Glutamatergic neuron (in vitro differentiated cells): ENCODE measurements at places on chromosomes 3 and 15. TPM values are rescaled to one million over a fixed set of nuclear protein-coding genes. Genes with fewer than 3 reads are reported as not detected.

DNA sequence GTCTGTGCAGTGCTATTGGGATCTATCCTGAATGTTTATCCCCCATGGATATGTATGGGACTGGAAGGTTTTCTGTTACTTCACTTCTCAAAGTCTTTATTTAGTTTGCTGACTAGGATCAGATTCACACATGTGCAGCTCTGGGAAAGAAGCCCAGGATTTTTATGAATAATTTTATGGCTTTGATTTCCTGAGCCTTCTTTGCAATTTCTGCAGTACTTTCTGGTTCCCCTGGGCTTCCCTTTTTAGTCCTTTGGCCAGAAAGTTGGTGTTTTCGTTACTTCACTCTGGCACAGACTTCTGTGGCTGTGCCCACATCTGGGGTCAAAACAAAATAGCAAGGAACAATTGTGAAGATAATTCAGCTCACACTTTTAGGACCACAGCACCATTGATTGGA is 721.0 kb downstream of the OTOL1 start:
- no peaks in the 10 kb centered on the region for H3K36me3 ChIP-seq
- no peaks in the 10 kb centered on the region for H3K4me1 ChIP-seq
- H3K4me3 ChIP-seq: no peak overlapping the region

DNA sequence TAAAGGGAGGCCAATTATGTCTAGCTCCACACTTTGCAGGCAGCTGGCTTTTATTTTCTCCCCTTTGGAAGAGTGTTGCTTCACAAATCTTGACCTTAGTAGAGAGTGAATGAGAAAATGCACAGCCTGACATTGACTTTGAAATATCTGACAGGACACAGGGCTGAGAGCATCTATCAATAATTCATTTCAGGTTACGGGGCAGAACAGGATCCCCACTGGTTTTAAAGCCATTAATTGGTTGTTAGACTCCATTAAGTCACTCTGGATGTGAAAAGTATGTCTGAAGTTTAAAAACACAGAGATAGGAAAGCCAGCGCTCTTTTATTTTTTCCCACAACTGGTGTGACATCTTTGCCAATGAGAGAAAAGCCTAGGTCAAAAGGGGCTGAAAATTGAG is 251.9 kb upstream of the TMC3 start:
- H3K36me3 ChIP-seq: no peaks in the 10 kb centered on the region
- H3K4me1 ChIP-seq: peaks cover 8% of the 10 kb centered on the region
- no peaks in the 10 kb centered on the region for H3K27me3 ChIP-seq
- no peak for DNase-seq
- no peak overlapping the region for H3K4me3 ChIP-seq
- no peak overlapping the region for H3K27ac ChIP-seq

DNA sequence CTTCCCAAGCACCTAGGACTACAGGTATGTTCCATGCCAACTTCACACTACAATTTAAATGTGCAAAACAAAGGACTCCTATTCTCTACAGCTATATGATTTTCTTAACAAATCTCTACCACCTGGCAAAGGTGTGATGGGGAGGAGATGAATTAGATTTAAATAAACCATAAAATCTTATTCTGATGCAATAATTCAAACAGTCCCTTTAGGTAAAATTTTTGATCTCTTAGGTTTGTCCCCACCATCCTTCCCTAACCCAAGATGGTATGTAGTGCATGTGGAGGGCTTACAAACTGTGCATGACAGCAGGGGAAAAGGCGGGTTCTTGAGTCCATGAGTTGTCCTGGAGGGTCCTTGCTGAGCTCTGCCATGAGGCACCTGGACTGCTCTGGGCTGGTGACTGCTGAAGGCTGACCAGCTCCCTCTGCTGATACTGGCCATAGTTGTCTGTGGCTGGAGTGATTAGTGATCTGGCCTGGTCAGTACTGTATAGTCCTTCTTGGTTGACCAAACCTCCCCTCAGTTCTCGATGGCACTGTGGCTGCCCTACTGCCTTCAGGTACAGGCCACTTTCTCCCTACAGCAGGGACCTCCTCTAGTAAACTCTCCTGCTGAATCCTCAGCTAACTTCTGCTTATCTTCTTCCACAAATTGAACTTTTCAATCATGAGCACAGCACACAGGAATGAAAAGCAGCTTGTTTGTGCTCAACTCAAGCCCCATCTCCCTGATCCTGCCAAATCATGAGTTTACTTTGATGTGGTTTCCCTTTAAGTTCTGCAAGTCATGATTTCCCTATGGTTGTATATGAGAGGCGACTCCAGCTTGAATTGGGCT is 30.1 kb downstream of the CFAP161 start:
- peaks cover 3% of the 10 kb centered on the region for H3K27me3 ChIP-seq
- DNase-seq: no peak
- no peak overlapping the region for H3K27ac ChIP-seq

DNA sequence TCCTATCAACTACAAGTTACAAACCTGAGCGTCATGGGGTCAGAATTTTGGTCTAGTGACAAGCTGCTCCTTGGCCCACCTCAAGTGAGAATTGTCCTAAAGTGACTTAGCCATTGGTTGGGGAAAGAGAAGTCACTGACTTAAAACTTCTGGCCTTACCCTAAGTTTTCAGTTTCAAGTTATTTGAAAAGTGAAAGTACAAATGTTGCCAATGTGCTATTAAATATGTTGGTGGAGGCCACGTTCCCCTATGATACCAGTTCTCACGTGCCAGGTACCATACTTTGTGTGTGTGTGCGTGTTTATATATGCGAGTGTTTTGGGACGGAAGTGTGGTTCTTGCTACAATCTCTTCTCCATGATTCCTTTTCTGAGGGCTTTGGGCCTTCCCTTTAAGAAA is 22.6 kb upstream of the RASGRP1 start:
- H3K4me1 ChIP-seq: no peaks in the 10 kb centered on the region
- DNase-seq: no peak
- no peaks in the 10 kb centered on the region for H3K36me3 ChIP-seq
- peaks cover 6% of the 10 kb centered on the region for H3K27me3 ChIP-seq
- H3K27ac ChIP-seq: no peak overlapping the region

SH3GL3 gene
- total RNA-seq: 2.8 TPM

DNA sequence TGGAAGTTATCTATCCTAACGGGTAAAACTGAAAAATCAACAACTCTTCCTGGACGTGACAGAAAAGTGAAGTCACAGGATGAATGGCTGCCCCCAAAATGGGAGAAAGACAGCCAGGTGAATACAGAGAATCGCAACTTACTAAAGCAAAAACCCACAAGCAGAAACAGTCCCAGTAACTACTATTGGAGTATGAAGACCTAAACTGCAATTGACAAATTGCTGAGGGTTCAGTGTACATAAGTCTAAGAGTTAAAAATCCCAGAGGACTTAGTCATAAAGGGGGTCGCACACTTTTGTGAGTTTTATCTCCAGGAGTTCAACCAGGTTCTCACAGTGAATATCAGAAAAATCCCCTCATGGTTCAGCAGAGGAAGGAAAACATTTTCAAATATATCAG is 56.8 kb upstream of the IMPG2 start:
- H3K27ac ChIP-seq: no peak overlapping the region
- no peaks in the 10 kb centered on the region for H3K27me3 ChIP-seq
- peaks cover 8% of the 10 kb centered on the region for H3K4me1 ChIP-seq
- H3K36me3 ChIP-seq: no peaks in the 10 kb centered on the region
- H3K4me3 ChIP-seq: no peak overlapping the region

DNA sequence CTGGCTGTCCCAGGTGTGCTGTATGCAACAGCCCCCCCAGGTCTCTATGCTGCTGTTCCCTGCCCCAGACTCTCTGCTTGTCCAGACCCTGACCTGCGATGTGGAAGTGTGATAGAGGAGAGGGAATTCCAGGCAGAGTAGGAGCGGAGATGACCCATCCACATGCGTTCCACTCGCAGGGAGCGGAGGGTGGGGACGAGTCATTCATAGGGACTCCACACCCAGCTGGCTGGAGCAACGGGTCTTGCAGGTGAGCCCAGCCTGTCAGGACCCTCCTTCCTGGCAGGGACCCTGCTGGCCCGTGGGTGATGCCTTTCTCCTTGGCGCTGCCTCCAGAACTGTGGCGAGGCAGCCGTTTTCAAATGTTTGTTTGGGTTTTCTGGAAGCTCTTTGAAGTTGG is 58.8 kb downstream of the CEMIP start:
- peaks cover 18% of the 10 kb centered on the region for H3K4me1 ChIP-seq
- peaks cover 4% of the 10 kb centered on the region for H3K36me3 ChIP-seq
- H3K27ac ChIP-seq: no peak overlapping the region
- DNase-seq: no peak
- peaks cover 4% of the 10 kb centered on the region for H3K27me3 ChIP-seq

DNA sequence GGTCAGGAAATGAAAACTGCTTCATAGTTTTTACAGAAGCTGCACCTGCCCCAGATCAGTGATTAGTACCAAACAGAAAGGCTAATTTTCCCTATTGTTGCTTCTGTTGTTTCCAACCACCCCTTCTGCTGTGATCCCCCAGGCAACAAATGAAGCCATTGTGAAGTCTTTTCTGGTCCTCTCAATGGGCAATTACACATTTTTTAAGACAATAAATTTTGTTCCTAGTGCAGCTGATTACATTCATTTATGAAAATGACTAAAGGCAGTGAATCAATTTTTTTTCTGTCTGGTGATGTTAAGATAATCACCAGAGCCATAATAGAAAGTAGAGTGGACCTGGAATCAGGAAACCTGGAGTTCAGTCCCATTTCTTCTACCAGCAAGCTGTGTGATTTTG is 32.7 kb downstream of the GLDN start:
- H3K4me3 ChIP-seq: no peak overlapping the region
- no peaks in the 10 kb centered on the region for H3K27me3 ChIP-seq
- no peaks in the 10 kb centered on the region for H3K36me3 ChIP-seq

DNA sequence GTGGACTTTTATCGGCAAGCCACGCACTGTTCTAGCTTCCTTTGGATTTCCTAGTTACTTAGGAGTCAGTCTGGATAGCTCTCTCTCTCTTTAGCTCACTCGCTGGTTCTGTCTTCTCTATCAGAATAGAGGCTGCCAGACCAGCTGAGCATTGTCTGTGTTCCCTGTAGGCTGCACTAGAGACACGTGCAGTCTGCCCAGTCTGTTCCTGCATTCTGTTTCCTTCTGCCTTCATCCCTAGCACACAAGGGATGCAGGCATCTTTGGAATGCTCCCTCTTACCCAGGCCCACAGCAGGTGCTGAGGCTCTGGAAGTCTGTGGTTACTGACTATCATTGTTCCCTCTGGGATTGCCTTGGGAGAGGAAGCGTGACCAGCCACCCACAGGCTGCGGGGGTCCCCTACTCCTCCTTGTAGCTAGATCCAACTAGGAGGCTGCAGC is 322.8 kb downstream of the ZNF621 start:
- H3K27me3 ChIP-seq: no peaks in the 10 kb centered on the region
- DNase-seq: peak; percentile 54
- peaks cover 12% of the 10 kb centered on the region for H3K36me3 ChIP-seq

DNA sequence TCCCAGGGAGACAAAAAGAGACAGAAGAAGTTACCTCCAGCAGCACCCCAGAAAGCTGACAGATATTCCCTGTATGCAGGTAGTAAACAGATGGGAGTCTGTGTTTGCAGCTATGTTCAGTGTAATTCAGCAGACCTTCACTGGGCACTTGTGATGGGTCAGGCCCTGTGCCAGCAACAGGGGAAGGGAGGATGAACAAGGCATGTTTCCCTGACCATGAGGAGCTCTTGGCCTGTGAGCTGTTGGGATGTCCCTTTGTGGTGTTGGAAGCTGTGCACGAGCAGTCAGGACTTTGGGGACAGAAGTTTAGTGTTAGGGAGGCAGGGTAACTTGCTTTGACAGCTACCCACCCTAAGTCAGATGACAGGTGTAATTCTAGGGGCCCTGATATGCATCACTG is 106.0 kb upstream of the TRIM42 start:
- no peak overlapping the region for H3K27ac ChIP-seq
- H3K27me3 ChIP-seq: no peaks in the 10 kb centered on the region
- DNase-seq: no peak
- peaks cover 5% of the 10 kb centered on the region for H3K4me1 ChIP-seq

DNA sequence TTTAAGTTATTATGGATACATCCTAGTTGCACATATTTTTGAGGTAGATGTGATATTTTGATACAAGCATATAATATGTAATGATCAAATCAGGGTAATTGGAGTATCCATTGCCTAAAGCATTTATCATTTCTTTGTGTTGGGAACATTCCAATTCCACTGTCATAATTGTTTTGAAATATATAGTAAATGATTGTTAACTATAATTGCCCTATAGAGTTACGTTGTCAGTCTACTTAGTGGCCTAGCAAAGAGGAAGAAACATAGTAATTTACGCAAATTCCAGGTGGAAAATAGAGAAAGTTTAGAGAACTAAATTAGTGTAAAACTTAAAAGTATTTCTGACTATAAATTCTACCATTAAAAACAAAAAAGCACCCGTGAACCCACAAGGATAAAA is 24.9 kb downstream of the NXPE3 start:
- no peak overlapping the region for H3K4me3 ChIP-seq
- H3K36me3 ChIP-seq: no peaks in the 10 kb centered on the region
- no peak overlapping the region for H3K27ac ChIP-seq
- H3K27me3 ChIP-seq: no peaks in the 10 kb centered on the region
- no peak for DNase-seq

DNA sequence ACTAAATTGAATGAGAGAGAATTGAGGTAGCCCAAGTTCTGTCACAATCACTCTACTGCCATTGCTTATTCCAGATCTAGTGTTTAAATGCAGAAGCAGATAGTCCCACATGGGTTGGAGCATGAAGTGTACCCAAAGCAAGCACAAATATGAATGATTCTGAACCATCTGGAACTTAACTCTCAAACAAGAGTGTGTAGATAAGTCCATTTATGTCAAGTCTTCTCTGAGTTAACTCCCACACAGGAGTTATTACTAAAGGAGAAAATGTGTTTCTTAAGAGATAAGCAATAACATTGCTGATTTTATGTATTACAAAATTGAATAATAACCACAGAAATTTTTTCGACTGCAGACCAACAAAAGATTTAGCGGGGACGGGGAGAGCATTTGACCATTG is 33.6 kb downstream of the PAQR9 start:
- H3K27me3 ChIP-seq: no peaks in the 10 kb centered on the region
- DNase-seq: no peak
- no peaks in the 10 kb centered on the region for H3K4me1 ChIP-seq

- H3K4me3 ChIP-seq: no peak overlapping the region
- H3K4me1 ChIP-seq: no peaks in the 10 kb centered on the region
- no peak for DNase-seq
- no peaks in the 10 kb centered on the region for H3K27me3 ChIP-seq
Measured at GRCh38 chr3:95905182-95905581, 909.2 kb upstream of the EPHA6 start.

AKAP13 gene
- 145 TPM for total RNA-seq

- H3K27ac ChIP-seq: no peak overlapping the region
- no peaks in the 10 kb centered on the region for H3K4me1 ChIP-seq
- no peak overlapping the region for H3K4me3 ChIP-seq
- peaks cover 1% of the 10 kb centered on the region for H3K27me3 ChIP-seq
Measured at GRCh38 chr3:100941041-100941440, 52.2 kb downstream of the ABI3BP start.
